CD4-positive, alpha-beta T cell treated with Interleukin-4 for 4 hours (primary cell): ENCODE measurements at places on chromosomes 3 and 15.

DNA sequence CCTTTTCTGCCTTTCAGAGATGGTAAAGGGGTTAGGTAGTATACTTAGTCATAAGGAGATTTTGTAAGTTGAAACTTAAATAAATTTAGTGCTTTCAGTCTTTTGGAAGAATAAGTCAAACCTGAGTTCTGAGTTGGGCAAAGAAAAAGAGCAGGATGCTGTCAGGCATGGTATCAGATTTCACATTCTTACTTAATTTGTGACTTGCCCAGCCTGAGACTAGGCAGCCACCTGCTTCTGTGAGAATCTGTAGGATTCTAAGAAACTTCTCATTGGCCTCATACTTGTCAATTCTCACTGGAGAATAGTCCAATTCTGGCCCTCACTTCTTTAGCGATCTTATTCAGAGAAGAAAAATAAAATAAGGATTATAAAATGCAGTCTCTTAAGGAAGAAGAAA is 577.5 kb downstream of the DIPK2A start:
- no peak for DNase-seq

DNA sequence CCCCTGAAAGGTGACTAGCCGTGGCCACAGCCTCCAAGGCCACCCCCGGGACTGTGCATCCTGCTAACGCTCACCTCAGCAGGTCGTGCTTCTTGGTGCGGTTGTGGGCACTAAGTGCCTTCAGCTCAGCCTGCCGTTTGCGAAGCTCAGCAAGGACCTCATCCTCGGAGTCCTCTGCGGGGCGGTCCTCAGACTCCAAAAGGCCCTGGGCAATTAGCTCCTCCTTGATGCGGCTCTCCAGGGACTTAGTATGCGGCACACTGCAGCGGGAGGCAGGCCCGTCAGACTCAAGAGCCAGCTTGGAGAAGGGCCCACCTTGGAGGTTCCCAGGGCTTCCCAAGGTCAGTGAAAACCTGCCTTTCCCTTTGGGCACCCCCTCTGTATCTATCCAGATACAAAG is 8.3 kb downstream of the TADA3 start:
- no peak for DNase-seq

DNA sequence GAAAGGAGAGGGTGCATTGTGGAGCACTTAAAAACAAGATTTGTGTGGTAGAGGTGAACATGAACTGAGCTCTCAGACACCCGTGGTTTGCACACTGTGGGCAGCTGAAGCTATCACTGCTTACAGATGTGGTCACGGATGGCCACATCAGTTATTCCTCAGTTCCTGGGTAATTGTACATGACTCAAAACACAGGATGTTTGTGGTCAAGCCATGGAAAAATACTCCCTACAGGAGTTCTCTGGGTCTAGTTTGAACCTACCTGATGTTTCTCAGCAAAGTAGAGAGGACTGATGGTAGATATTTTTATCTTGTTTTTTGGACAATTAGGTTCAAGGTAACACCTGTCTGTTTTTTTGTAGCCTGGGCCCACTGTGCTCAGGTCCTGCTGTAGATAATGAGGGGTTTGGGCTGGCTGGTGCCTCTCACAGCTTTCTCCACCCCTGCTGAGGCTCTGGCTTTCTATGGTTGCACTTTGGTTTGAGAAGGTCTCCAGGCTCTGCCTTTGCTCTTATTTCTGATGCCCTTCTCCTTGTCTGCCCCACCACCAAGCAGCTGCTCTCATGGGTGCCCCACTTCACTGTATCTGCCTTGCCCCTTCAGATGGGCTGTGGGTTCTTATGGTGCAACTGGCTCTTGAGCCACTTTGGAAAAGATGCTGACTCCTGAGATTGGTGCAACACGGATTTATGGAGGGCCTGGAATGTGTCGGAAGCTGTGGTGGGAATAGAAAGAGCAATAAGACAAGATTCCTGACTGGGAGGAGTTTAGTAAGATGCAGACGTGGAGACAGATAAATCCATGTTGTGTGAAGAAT is 40.1 kb downstream of the CDCP1 start:
- peak; percentile 84 for DNase-seq

DNA sequence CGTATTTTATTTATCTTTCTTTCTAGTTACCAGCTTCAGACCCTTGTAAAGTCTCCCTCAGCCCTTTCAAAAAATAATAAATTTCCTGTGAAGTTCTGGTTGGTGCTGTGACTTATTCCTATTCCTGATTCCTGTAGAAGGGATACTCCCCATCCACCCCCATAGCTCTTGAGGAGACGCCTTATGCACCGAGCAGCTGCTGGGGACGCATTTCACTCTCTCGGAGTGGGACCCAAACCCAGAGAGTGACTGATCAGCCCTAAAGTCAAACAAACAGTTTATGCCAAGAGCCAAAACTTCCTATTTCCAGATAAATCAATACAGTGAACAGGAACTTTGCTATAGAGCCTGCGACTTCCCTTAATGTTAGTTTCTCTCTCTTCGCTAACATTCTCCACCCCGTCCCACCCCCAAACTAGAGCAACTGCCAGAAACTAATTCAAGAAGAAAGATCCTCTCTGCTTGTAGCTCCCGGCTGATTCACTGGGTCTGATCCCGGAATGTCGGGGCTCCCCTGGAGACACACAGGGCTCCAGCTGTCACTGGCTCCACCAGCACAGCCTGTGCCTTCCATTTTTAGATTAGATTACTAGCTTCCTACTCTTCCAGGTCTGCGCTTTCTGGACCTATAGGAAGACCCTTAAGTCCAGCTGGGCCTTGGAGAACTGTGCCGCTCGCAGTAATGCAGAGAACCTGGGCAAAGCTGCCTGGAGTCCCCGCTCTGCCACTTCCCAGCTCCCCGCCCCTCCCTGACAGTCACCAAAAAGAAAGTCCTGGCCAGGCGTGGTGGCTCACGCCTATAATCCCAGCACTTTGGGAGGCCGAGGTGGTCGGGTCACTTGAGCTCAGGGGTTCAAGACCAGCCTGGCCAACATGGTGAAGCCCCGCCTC is 45.2 kb downstream of the KLHL25 start:
- no peak for DNase-seq

DNA sequence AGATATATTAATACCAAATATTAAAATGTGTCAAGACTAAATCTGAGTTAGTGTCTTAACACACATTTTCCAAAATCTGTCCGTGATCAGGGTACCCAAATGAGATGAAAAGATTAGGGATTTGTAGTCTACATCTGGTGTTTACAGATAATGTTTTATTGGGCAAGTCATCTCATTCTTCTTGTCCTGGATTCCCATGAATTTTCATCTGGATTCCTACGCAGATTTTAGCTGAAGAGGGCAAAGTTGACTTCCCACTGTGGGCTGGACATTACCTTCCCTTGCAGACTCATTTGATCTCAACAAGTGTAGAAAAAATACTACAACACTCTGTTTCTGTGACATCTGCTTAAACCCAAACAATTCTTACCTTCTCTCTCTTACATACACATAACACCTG is 79.1 kb downstream of the CEP63 start:
- DNase-seq: no peak

GRCh38 chr15:90400759-90401314 is 12.8 kb downstream of the IQGAP1 start:
- peak; percentile 94 for DNase-seq

DNA sequence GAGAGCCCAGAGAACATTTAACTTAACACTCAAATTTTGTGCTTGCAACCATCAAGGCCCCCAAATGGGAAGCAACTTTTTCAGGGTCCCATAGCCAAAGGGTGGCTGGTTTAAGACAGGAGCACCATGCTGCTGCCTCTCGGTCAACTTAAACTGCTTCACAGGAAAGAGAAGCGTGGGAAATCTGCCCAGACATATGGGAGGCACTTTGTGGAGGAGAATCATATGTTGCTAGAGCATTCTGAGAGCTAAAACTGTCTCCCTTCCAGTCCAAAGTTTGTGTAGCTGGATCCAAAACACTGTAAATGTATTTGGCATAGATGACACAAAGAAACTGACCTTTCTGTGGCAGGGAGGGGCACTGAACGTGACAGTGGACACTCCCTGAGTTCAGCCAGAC is 305.9 kb upstream of the RORA start:
- no peak for DNase-seq

GRCh38 chr3:15436246-15436645 is 8.8 kb downstream of the EAF1 start:
- DNase-seq: no peak

DNA sequence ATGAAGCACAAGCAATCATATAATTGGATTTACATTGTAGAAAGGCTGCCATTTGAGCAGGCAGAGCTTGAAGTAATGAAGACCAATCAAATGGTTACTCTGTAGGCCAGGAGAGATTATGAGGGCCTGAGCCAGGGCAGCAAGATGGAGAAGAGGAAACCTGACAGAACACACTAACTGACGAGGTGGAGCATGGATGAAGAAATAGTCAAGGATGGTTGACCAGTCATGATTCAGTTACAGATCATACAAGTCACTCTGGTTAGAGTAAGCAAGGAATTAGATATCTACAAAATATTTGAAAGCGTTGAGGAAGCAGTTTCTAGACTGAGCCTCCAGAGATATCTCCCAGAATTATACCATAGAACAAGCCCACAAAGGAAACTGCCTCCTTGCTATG is 101.8 kb upstream of the THSD4 start:
- DNase-seq: no peak

- DNase-seq: no peak
Observed at GRCh38 chr3:77303955-77304699, 264.2 kb downstream of the ROBO2 start.

GRCh38 chr3:98014268-98014585 is 20.9 kb downstream of the GABRR3 start:
- no peak for DNase-seq

- no peak for DNase-seq
Observed at GRCh38 chr3:48727511-48727910, 10.5 kb upstream of the IP6K2 start.

GRCh38 chr15:96262549-96263489 is 67.7 kb upstream of the NR2F2 start:
- no peak for DNase-seq

DNA sequence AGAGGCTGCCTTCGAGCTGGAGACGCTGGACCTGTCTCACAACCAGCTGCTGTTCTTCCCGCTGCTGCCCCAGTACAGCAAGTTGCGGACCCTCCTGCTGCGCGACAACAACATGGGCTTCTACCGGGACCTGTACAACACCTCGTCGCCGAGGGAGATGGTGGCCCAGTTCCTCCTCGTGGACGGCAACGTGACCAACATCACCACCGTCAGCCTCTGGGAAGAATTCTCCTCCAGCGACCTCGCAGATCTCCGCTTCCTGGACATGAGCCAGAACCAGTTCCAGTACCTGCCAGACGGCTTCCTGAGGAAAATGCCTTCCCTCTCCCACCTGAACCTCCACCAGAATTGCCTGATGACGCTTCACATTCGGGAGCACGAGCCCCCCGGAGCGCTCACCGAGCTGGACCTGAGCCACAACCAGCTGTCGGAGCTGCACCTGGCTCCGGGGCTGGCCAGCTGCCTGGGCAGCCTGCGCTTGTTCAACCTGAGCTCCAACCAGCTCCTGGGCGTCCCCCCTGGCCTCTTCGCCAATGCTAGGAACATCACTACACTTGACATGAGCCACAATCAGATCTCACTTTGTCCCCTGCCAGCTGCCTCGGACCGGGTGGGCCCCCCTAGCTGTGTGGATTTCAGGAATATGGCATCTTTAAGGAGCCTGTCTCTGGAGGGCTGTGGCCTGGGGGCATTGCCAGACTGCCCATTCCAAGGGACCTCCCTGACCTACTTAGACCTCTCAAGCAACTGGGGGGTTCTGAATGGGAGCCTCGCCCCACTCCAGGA is 21.1 kb downstream of the NRROS start:
- DNase-seq: no peak

DNA sequence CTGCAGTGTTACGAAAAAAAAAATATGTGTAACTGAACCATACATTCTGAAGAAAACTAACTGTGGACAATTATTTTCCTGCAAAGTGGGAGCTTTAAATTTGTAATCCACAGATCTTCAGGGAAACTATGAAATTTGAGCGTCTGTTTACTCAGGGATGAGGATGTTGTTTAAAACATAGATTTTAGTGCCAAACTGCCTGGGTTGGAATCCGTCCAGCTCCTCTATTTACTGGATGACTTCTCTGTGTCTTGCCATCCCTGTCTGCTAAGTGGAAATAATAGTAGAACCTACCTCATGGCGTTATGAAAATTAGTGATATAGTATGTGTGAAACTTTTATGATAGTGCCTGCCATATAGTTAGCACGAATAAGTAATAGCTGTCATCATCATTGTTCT is 666.5 kb downstream of the SQOR start:
- DNase-seq: no peak

DNA sequence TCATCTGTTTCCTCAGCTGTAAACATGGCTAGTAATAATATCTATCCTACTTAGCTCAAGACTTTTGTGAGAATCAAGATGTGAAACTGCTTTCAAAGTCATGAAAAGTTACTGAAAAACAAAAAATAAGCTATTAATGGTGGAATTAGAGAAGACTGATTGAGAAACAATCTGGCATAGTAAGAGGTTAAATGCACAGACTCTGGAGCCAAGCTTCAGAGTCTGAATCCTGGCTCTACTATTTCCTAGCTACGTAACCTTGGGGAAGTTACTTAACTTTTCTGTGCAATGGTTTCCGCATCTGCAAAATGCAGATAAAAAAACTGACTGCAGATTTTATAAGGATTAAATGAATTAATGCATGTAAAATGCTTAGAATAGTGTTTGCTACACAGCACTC is 28.8 kb downstream of the LRRFIP2 start:
- no peak for DNase-seq

DNA sequence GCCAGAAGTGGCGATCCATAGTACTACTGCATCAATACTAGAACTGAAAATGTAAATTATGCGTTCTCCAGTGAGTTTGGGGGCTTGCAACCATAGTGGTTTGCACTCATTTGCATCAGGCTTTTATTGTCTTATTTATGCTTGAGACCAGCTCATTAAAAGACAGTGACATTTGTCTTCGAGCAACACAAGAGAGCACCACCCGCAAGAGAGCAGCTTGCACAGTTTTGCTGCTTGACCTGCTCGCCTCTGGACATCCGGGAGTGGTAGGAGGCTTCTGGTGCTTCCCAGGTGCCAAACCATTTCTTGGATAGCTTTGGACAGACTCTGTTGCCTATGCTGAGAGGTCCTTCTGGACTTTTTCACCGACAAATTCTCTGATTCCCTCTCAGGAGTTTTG is 294.6 kb downstream of the MEX3B start:
- no peak for DNase-seq

DNA sequence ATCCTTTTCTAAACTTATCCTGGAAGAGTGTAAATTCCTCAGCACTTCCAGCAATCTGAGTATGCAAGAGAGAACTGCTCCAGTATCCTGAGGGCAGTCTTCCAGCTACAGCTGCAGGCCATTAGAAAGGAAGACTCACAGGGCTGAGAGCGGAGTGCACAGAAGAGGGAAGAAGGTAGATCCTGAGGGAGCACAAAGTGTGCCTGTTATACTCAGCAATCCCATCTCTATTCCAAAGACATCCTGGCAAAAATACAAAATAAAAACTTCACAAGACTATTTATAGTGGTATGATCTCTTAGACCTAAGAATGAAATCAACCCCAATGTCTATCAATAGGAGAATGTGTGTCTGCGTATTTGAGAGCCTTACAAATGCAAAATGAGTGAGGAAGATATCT is 292.0 kb downstream of the ZIC1 start:
- no peak for DNase-seq

DNA sequence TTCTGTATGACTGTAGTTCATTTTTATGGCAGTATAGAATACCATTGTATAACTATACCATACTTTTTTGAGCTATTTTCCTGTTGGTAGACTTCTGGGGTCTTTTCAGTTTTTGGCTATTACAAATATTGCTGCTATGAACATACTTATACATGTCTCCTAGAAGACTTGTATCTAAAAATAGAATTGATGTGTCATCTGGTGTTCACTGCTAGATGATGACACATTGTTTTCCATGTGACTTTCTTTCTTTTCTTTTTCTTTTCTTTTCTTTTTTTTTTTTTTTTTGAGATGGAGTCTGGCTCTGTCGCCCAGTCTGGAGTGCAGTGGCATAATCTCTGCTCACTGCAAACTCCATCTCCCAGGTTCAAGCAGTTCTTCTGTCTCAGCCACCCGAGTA is 69.8 kb downstream of the SH3GL3 start:
- no peak for DNase-seq
